Stimulated activated CD4-positive, alpha-beta T cell treated with anti-CD3 and anti-CD28 coated beads, Interleukin-4, amount 100 ng/mL, for 1 hour (primary cell): ENCODE measurements at places on chromosomes 5 and 9.

GRCh38 chr5:68420476-68421344 lies 205.2 kb downstream of the PIK3R1 start:
- DNase-seq, result no peak

DNA sequence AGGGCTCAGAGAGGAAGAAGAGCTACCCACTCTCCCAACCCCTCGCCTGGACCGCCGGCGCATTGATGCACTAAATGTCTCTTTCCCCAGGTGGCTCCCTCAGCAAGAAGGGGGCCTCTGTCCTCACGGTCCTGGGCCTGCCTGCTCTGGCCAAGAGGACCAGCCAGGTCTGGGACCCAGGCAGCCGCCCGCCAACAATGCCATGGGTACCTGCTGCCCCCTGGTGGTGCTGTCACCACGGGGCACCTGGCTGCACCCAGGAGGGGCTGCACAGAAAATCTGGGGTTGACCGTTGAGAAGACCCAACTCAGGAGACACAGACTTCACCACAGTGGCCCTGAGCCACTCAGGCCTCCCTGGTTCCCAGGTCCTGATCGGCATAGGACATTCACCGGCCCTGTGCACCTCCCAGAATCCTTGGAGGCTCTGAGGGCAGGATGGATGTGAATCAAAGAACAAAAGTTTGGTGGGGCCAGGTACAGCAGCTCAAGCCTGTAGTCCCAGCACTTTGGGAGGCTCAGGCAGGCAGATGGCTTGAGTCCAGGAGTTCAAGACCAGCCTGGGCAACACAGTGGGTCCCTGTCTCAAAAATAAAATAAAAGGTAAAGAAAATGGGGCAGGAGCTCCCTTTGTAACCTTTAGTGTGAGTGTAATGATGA lies 2.4 kb upstream of the VAV2 start:
- DNase-seq, result peak; percentile 79

GRCh38 chr5:161095953-161096352 lies 243.9 kb upstream of the ATP10B start:
- DNase-seq, result no peak

DNA sequence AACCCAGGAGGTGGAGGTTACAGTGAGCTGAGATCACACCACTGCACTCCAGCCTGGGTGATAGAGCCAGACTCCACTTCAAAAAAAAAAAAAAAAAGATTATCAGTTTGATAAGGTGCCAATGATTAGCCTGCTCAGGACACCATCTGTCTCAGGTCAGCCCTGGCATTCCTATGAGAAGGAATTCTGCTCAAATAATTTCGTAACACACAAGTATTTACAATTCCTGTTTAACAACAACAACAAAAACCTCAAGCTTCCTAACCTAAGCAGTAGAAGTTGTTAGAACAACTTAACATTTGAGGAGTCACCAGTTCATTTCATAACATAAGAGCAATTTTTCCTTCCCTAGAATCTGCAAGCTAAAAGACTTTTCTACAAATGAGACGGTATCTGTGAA lies 85.0 kb downstream of the LHFPL2 start:
- no peak for DNase-seq

DNA sequence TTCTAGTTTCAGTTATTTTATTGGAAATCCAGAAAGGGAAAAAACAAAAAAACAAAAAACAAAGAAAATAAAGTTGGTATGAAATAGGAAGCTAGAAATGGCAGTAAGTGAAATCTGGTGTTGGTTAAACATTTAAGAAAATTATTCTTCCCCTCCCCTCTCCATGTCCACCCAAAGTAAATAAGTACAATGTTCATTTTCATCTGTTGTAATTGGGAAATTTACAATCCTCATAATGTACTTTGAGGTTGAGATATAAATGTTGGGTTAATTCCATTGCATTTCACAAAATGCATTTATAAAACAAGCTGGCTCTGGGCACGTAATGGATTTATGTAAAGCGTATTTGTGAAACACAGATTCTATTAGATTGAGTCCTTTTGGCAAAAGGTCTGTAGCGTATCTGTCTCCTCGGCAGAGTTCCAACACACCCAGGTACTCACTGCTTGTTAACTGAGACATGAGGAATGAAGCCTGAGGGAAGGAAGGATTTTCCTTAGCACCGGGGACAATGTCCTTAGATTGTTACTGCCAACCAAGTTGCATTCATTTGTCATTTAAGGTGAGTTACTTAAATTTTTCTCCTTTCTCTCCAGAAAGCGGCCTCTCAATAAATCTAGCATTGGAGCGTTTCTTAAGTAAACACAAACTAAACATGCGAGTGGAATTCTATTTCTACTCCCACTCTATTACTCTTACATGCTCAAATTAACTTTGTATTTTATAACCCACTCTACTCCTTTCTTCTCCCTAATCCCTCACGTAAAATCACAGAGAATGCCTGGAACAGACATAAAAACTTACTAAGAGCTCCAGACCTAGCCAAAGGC lies 912.3 kb upstream of the WWC1 start:
- no peak for DNase-seq

DNA sequence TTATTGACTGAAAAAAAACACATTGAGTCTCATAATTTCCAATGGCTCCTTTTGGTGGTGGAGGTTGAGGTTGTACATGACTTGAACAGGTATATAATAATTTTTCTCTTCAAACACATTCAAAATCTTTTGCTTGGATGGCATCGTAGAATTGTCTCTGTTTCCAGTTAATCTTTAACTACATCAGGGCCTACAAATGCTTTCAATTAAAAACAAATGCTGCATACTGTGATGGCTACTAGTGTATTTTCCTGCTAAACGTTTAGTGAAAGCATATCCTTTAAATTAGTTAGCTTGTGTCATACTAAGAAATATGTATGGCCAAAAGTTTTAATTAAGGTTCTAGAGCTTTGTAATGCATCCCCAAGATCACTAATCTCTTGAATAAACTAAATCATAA lies 313.8 kb downstream of the SLF1 start:
- DNase-seq, result no peak

GRCh38 chr9:34338665-34339385 lies 9.5 kb downstream of the NUDT2 start:
- DNase-seq, result no peak

DNA sequence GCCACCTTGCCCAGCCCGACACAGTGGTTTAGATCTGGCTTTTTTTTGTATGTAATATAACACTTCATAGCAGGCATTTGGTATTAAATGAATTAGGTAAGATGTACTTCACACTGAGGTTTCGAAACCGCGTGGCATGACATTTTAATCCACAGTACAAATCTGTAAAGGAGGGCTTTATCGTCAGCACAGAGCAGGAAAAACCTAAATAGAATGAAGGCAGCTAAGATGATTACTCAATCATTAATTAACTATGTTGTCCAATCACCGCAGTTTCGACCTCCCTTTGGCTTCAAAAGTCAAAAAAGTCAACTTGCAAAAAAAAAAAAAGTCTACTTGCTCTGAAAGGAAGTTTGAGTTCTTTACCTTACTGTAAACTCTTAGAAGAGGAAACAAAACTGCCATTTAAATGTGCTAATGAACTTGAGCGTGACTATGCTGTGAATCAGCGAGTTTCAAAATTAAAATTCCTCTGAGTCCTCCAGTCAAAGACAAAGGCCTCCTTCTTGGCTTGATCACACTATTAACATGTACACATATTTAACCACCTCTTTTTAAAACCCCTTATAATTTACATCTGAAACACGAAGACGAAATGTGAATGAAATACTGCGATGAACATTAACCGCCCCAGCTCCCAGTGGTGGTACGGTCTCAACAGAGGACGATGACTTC lies 698 bp upstream of the SEC24A start:
- peak; percentile 25 for DNase-seq

DNA sequence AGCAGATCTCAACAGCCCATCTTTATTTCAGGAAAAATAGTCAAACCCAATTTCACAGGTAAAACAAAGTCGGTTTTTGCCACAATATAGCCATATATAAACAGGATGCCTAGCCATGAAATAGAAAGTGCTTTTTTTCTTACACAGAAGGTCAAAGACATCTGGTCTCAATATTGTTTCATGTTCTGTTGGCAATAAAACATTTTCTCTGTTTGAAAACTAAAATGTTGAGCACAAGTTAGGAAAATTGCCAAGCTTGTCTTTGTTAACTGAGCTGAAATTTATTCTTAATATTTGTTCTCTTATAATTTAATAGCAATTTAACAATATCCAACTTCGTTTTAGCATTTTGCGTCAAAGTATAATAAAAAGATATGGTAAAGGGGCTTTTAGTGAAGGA lies 673.4 kb downstream of the DTWD2 start:
- no peak for DNase-seq

GRCh38 chr5:145811834-145812625 lies 23.1 kb downstream of the PRELID2 start:
- no peak for DNase-seq

- no peak for DNase-seq
These were observed 8.1 kb downstream of the PPP3R2 start for GRCh38 chr9:101586651-101587050.

GRCh38 chr5:110751902-110752762 lies 13.3 kb downstream of the SLC25A46 start:
- no peak for DNase-seq

- DNase-seq, result no peak
These were observed 270.4 kb downstream of the ARHGAP26 start for GRCh38 chr5:143040622-143041021.

DNA sequence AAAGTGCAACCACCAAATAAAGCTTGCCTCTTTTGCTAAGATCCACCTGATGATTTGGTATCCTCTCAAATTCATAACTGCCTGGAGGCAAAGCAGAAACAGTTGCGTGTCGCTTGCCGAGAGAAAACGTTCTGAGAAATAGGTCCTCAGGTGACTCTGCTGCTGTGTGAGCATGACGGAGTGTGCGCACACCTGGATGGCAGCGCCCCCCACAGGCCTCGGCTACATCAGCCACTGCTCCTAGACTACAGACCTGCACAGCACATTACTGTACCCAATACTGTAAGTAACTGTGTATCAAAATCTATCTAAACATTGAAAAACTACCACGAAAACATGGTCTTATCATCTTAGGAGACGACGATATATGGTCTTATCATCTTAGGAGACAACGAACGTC lies 87.4 kb downstream of the CAMSAP1 start:
- no peak for DNase-seq

- no peak for DNase-seq
These were observed 50.9 kb downstream of the BOD1 start for GRCh38 chr5:173565491-173566072.

- DNase-seq, result no peak
These were observed 2.1 kb downstream of the MAMDC4 start for GRCh38 chr9:136854113-136854841.

DNA sequence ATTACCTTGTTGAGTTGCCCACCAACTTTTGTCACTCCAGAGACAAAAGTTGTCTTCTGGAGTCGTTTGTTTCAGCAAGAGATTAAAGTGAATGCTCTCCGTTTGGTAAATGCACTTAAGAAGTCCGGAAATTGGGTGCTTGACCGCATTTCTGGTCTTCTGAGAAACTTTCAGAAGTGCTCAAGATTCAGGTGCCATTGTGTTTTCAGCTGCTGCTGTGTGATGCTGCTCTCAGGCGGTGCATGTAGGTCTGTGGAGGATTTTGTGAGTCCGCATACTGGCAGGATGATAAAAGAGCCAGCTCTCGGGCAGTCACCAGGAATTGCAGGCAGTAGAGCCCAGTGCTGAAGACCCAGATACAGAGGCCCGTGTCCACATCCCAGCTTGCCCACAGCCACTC lies 5.9 kb upstream of the NFIL3 start:
- DNase-seq, result no peak

GRCh38 chr9:87711857-87712800 lies 13.8 kb upstream of the CTSL start:
- DNase-seq, result no peak

DNA sequence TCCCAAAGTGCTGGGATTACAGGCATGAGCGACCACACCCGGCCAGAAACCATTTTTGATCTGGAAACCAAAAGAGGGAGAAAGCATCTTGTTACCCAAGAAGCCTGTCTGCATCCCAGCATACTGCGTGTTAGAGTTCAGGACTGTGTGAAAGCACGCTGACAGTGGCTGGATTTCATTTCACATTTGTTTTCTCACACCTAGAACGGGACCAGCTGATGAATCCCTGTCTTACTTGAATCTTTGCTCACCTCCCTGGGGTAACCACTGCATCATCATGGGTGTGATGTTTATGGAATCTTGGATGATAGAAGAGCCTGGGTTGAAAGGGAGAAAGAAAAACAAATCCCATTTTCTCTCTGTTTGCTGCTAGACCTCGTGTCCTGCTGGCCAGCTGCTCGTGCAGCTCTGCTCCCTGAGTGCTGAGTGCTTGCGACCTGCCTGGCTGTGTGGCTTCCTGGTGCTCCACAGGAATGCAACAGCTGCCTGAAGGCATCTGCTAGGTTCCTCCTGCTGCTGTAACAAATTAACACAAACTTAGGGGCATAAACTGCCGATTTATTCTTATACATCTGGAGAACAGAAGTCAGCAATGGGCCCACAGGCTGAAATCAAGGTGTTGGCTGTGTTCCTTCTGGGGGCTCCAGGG lies 378.3 kb upstream of the DAP start:
- DNase-seq, result no peak

- no peak for DNase-seq
These were observed 13.7 kb upstream of the MTAP start for GRCh38 chr9:21788752-21789151.

DNA sequence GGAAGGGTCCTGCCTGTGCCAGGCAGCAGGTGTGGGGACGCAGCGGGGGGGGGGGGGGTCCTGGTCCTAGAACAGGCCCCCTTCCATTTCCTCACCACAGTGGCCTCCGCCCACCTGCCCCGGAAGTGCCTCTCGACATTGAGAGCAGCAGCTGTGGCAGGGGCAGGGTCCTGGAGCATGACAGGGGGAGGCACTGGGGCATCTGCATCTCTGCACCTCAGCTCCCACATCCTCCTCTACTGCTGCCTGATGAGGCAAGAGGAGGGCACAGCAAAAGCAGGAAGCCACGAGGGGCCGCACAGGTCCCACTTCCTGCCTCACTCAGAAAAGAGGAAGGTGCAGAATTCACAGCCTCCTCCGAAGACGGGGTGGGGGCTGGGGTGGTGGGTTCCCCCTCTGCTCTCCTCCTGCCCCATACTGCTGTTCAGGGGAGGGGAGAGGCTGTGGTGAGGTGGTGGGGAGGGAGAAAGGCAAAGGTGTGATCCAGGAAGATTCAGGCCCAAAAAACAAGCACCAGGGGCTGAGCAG lies 14.8 kb downstream of the AKNA start:
- DNase-seq, result peak; percentile 65

- no peak for DNase-seq
These were observed 26.8 kb downstream of the ASS1 start for GRCh38 chr9:130471411-130472183.

GRCh38 chr9:93585695-93586094 lies 9.3 kb downstream of the PHF2 start:
- no peak for DNase-seq
